ENCODE measurements at places on chromosomes 7 and 10.

DNA sequence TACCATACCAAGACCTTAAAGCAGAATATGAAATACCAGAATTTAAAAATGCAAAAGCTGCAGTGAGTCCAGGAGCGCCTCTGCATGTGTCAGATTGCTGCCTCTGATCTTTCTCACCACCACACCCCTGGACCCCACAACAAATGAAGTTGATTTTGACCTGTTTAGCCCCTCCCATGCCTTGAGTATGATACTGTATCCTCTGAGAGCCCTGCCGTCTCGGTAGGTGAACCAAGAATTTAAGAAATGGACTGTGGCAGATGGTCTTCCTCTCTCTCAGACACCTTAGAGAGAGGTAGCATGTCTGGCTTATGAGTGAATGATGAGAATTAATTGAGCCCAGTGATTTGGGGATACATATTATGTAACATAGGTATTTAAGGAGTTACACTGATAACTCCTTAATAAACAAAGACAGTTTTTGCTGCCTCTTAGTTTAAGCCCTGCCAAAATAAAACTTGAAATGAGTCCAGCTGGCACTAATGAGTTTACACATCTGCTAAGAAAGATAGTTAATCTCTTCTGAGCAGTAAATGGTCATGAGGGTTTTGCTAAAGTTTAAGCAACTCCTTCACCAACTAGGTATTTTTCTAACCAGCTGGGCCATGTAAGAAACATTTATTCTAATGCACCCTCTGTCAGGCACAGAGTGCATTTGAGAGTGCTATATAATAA, 4.5 kb upstream of the TFPI2 start:
- DNase-seq: no peak

- no peak for DNase-seq
These were observed 10.7 kb downstream of the C10orf90 start for GRCh38 chr10:126659750-126660149.

DNA sequence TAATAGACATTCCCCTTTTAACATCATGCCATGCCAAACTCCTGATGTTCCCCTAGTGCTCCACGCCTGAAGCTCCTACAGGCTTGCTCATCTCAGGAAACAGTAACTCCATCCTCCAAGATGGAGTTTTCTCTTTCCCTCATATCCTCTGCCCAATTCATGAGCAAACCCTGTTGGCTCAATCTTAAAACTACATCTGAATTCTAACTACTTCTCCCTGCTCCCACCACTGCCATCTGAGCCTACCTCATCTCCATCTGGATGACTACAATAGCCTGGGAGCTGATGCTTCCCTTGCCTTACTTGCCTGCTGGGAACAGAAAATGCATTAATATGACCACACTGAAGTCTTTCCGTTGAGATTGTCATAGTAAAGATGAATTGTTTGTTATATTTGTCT, 271.7 kb upstream of the MKLN1 start:
- no peak for DNase-seq

- DNase-seq: no peak
These were observed 136.6 kb downstream of the IQUB start for GRCh38 chr7:123397746-123398338.

- DNase-seq: no peak
These were observed 18.1 kb downstream of the CALN1 start for GRCh38 chr7:72394016-72394415.

GRCh38 chr7:235576-236395, 43.4 kb downstream of the FAM20C start:
- no peak for DNase-seq

DNA sequence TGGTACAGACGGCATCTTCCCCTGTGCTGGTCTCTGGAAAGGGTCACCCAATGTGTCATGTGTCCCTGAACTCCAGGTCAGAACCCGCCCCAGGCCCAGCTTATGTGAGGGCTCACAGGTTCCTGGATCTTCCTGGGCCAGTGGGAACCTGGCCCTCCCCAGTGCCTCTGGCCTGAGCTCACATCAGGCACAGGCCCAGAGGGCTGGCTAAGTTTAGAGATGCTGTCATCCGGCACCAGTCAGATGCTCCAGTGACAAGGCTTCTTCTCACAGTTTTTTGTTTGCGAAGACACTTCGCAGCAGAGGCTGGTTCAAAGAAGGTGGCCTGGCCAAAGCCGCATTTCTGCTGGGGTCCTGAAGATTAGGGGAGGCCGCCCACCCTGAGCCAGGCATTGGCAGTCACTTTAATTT, 11.8 kb downstream of the CAMK2B start:
- no peak for DNase-seq

DNA sequence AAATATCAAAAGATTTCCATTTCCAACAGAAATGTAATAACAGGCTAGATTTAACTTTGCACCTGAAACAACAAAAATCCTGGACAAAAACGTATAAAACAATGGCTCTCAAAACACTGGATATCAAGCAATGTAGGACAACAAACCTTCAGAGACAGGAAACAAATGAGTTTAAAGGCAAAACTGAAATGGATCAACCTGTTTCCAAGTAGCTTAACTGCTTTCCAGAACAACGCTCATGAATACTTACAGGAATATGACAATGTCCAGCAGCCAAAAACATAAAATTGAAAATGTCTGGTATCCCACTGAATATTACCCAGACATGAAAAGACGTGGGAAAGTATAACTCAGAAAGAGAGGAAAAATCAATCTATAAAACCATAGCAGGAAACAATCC, 62.8 kb downstream of the CUBN start:
- no peak for DNase-seq

- DNase-seq: no peak
These were observed 203.3 kb downstream of the TAX1BP1 start for GRCh38 chr7:27943241-27943640.

- no peak for DNase-seq
These were observed 22.2 kb upstream of the AFAP1L2 start for GRCh38 chr10:114426476-114426875.

DNA sequence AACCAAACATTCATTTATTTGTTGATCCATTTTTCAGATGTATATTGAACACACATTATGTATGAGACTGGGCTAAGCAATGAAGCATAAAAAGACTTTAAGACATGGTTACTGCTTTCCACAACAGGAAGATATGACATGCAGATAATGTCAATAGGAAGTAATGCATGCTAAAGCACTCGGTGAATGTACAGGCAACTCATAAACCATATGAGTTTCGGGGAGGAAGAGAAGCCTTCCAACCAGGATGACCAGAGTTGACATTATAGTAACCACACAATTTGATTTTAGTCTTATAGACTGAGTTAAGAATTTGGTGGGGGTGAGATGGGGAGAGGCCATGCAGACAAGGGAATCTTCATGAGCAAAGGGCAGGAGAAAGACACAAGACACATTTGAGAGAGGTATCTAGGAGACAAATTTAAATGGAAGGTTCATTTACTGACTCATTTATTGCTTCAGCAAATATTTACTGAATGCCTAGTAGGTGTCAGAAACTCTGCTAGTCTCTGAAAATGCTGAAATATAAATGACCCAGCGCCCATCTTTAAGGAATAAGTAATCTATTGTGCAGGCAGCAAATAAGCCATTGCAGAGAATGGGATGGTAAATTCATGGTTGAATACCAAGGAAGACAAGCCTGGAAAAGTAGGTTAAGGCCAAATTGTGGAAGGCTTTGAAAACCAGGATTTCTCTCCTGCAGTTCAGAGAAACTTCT, 19.0 kb upstream of the SLK start:
- DNase-seq: no peak

DNA sequence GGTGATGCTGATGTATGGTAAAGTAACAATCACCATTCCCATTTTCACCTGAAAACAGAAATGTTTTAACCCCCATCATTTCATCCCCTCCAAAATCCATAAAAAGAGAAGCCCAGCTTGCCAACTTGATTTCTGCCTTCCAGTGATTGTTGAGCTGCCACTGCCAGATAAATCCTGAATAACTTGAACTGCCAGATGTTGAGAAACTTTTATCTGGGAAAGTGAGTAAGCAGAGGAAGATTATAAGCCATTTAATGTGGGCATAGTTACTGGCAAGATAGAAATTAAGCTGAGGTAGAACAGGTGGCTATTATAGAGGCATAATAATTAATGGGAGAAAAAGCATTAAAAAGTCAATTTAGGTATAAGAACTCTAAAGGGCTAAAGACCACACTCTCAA, 534.1 kb downstream of the ANKRD7 start:
- DNase-seq: no peak

- DNase-seq: no peak
These were observed 228.2 kb downstream of the PTEN start for GRCh38 chr10:88091490-88092061.

DNA sequence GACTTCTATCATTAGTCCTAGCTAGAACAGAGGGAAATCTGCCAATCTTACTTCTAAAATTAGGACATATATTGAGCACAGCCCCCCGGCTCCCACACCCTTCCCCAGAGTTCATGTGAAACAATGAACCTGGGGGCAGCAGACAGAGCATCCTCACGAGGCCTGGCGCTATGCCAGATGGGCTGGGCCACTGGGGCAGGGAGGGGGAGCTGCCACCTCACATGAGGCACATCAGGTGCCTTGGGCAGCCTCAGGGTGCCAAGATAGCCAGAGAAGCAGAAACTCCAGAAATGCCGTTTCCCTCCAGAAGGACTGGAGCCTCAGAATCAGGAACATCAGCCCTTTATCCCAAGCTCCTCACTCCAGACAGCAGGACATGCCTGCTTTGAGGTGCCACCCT, 92.8 kb upstream of the LANCL2 start:
- peak; percentile 3 for DNase-seq

DNA sequence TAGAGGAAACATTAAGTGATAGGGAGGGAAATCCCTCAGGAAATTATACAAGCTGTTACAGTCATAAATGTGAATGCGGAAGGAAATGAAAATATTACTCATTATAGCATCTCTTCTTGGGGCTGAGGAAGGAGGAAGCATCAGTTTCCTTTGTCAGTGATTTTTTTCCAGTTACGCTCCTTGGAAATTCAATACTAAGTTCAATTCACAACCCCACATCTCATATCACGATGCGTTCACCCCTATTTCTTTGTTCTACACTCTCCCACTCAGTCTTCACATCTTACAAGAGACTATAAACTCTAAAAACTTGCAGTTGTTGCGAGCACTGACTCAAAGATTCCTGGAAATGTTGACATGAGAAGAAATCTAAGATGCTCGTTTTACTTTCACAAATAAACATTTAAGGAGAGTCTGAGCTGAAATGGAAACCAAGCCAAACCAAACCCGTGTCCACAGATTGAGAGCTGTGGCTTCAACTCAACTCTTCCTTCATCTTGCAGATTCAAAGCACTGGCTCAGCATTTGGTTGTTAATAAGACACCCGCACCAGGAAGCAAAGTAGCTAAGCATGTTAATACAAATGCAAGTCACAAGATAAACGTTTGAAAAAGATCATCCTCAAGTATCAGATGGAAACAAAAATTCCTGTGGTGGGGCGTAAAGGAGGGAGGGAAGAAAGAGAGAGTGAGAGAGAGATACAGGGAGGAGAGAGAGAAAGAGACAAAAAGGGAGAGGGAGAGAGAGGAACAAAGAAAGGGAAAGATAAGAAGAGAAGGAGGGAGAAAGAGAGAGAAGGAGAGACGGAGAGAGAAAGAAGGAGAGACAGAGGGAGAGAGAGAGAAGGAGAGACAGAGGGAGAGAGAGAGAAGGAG, 150.0 kb upstream of the RSU1 start:
- peak; percentile 30 for DNase-seq

- DNase-seq: no peak
These were observed 18.5 kb downstream of the ITGB1 start for GRCh38 chr10:32939296-32940111.

- peak; percentile 89 for DNase-seq
These were observed 100.7 kb upstream of the WAC start for GRCh38 chr10:28432210-28432676.

DNA sequence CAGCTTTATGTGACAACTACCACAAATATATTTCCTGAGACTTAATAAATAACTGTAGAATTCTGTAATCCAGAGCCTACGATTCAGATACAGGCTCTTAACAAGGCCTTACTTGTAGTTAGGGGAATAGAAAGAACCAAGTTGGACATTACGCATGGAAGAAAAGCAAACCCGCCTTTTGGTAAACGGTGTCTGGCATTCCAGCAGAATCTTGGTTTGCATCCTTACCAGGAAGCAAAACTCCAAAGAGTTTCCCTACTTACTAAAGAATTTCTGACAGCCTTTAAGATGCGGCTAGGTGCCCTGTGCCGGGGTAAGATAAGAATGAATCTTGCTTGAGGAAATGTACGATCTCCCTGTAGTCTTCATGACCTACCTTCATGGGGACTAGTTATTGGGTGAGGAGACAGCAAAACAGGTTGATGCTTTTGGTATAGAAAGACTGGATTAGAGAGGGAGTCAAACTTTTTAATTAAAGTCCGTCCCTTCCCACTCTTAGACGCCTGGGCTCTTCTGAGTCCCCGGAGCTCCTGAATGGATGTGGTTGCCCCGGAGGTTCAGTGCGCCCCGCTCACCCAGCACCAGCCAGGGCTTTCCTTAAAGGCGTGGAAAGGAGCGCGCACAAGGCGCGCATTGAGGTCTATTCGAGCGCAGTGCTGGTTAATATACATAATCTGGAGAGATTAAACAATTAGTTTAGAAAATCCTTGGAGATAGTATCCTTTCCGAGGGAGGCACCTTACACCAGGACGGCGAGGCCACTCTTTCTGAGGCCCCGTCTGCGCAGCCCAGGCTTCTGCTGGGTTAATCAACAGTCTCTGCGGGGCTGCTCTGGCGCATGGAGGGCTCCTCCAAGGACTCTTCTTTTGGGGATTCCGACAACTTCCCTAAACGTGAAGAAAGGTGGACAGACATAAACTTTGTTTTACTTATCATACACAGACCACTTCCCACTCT, 11.5 kb downstream of the PTF1A start:
- no peak for DNase-seq

DNA sequence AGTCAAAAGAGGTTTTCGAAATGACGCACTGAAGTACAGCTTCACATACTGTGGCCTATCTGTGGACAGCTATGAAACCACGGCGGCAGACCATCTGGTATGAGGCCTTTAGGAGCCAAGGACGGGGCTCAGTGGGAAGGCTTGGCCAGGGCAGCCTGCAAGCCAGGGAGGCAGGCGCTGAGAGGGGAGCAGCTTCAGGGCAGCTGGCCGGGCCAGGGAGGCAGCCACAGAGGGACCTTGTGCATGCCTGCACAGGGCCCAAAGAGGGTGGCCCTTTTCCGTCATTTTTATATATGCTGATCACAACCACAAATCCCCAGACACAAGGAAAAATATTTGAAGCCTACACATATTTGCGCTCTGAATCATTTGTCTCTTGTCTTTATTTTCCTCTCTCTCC, 13.5 kb downstream of the CALD1 start:
- no peak for DNase-seq
